ENCODE measurements at places on chromosomes 6 and 20. TPM values are rescaled to one million over a fixed set of nuclear protein-coding genes. Genes with fewer than 3 reads are reported as not detected.

Gene PCNA
- 397 TPM for total RNA-seq

Gene ALDH8A1
- 0.45 TPM for total RNA-seq

Gene NKX2-4
- 0.13 TPM for total RNA-seq

Gene MPIG6B
- not detected for total RNA-seq

Gene SRMS
- total RNA-seq = not detected

Gene MRAP2
- 0.34 TPM for total RNA-seq

Gene COL20A1
- not detected for total RNA-seq
